ENCODE measurements at places on chromosomes 1 and 21. TPM values are rescaled to one million over a fixed set of nuclear protein-coding genes. Genes with fewer than 3 reads are reported as not detected.

- DNase-seq: no peak
Measured at GRCh38 chr1:200448034-200448762, 38.4 kb upstream of the ZNF281 start.

- peak; percentile 68 for DNase-seq
Measured at GRCh38 chr1:43235451-43236121, 34.2 kb upstream of the TMEM125 start.

GRCh38 chr1:112833806-112834205 lies 118.7 kb upstream of the PPM1J start:
- DNase-seq: no peak

GRCh38 chr1:193143285-193143684 lies 21.5 kb downstream of the CDC73 start:
- no peak for DNase-seq

- DNase-seq: no peak
Measured at GRCh38 chr1:113677250-113678158, 81.8 kb downstream of the PHTF1 start.

The PDPN gene
- 66.3 TPM for total RNA-seq

The MAP10 gene
- total RNA-seq: 1.1 TPM

The NR1I3 gene
- not detected for total RNA-seq

Measured in mesenteric fat pad (tissue), 1 donor.